Thymus (tissue), 14 donors: ENCODE measurements at places on chromosomes 11 and 22. TPM values are rescaled to one million over a fixed set of nuclear protein-coding genes. Genes with fewer than 3 reads are reported as not detected.

- no peak overlapping the region for H3K4me3 ChIP-seq
- no peak overlapping the region for H3K27ac ChIP-seq
- DNase-seq, result no peak
- H3K4me1 ChIP-seq, result no peaks in the 10 kb centered on the region
These were observed 75.6 kb downstream of the PARVB start for GRCh38 chr22:44099696-44100095.

The RIMBP3C gene
- total RNA-seq, result 1.3 TPM

DNA sequence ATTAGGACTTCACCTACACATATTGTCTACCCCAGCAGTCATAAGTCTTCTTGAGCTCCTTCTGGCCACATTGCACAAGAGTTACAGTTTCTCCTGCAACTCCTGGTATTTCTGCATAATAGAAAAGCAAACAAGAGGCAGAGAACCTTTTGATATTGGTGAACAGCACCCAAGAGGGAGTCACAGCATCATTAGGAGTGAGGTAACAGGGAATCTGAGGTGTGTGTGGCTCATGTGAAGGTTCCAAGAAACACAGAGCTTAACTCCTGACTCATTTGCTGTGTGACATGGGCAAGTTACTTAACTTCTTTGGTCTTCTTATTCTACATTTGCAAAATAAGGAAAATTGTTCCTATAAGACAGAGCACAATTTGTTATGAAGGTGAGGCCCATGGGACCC, 374.6 kb downstream of the INSC start:
- H3K27me3 ChIP-seq, result no peaks in the 10 kb centered on the region
- no peak overlapping the region for H3K4me3 ChIP-seq
- H3K27ac ChIP-seq, result no peak overlapping the region
- no peaks in the 10 kb centered on the region for H3K36me3 ChIP-seq
- no peaks in the 10 kb centered on the region for H3K4me1 ChIP-seq

DNA sequence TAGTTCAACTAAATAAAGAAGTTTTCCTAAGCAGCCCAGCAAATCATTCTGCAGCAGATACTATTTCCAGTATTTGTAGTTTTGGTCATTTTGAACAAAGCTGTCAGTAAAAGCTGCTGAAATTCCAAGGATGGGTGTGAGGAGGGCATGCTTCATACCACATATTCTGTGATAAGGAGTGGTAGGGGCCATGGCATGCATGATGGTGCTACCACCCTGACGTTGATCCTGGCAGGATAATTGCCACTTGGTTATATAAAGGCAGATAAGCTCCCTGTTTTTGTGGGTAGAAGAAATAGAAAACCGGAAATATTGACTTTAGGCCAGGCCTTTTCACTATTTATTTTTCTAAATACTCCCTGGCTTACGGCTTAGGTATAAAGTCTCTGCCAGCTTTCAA, 33.1 kb upstream of the L3MBTL2 start:
- H3K4me3 ChIP-seq, result no peak overlapping the region
- DNase-seq, result no peak
- H3K27ac ChIP-seq, result no peak overlapping the region
- H3K27me3 ChIP-seq, result no peaks in the 10 kb centered on the region

The SLC22A25 gene
- total RNA-seq, result not detected

The RAG1 gene
- total RNA-seq, result 1,091 TPM

- H3K27me3 ChIP-seq, result no peaks in the 10 kb centered on the region
- peaks cover 16% of the 10 kb centered on the region for H3K4me1 ChIP-seq
- no peak overlapping the region for H3K4me3 ChIP-seq
These were observed 2.7 kb downstream of the ACO2 start for GRCh38 chr22:41471568-41471967.

The GLB1L3 gene
- total RNA-seq, result 0.71 TPM

DNA sequence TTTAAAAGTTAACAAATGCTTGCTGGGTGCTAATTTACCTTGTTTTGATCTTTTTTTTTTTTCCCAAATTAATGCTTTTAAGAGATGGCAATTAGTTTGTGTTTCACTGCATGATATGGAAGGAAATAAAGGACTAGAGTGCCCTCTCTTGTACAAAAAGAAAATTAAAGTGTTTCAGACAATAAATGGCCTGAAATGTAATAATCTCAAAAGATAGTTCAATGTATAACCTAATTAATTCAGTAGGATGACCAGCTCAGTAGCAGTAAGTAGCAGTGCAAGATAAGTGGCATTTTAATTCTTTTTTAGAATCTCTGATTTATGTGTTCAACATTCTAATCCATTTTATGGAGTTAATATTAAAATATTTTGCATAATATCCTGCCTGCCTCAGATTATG, 39.9 kb upstream of the MYO18B start:
- H3K27me3 ChIP-seq, result no peaks in the 10 kb centered on the region
- no peak overlapping the region for H3K4me3 ChIP-seq
- H3K4me1 ChIP-seq, result peaks cover 19% of the 10 kb centered on the region
- no peak for DNase-seq

GRCh38 chr11:3058753-3059664, 1.8 kb upstream of the CARS1 start:
- H3K27ac ChIP-seq, result no peak overlapping the region
- H3K36me3 ChIP-seq, result peaks cover 4% of the 10 kb centered on the region
- H3K4me3 ChIP-seq, result no peak overlapping the region
- peaks cover 17% of the 10 kb centered on the region for H3K4me1 ChIP-seq
- H3K27me3 ChIP-seq, result peaks cover 2% of the 10 kb centered on the region

The SLC1A2 gene
- 0.38 TPM for total RNA-seq

- H3K36me3 ChIP-seq, result no peaks in the 10 kb centered on the region
- H3K27ac ChIP-seq, result no peak overlapping the region
- H3K4me1 ChIP-seq, result no peaks in the 10 kb centered on the region
- no peak overlapping the region for H3K4me3 ChIP-seq
These were observed 59.4 kb upstream of the FTH1 start for GRCh38 chr11:62026739-62027370.

DNA sequence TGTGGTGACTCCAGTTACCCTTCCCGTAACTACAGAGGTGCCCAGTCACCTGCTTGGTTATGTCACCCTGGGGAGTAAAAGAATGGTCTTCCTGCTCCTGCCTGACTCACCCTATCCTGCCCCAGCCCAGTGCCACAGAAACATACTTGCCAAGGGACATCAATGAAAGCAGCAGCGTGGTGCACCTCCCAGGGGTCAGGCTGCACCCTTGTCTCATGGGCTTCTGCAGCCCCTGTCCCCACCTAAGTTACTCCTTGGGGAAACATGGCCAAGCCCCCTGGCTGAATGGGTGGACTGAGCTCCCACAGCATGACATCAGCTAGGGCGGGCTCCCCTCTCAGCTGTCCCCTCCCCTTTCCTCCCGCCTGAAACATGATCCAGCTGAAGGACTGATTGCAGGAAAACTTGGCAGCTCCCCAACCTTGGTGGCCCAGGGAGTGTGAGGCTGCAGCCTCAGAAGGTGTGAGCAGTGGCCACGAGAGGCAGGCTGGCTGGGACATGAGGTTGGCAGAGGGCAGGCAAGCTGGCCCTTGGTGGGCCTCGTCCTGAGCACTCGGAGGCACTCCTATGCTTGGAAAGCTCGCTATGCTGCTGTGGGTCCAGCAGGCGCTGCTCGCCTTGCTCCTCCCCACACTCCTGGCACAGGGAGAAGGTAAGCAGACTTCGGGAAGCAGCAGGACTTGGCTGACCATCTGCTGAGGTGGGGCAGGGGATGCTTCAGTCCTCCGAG, at the start of gene HTR3A:
TSS of gene HTR3A (plus strand) at position 368 of the 730 bp plus-strand sequence. CDS start at position 586, 218 bp downstream.
- no peak within 1 kb of the TSS for H3K4me3 ChIP-seq
- no peak for DNase-seq
- H3K27me3 ChIP-seq, result peaks cover 13% of the 10 kb centered on the region
- no peak within 1 kb of the TSS for H3K27ac ChIP-seq
- H3K36me3 ChIP-seq, result no peaks in the 10 kb centered on the region
- no peaks in the 10 kb centered on the region for H3K4me1 ChIP-seq

GRCh38 chr11:19861171-19861570, 148.5 kb downstream of the NAV2 start:
- H3K36me3 ChIP-seq, result no peaks in the 10 kb centered on the region
- H3K27ac ChIP-seq, result no peak overlapping the region
- H3K4me1 ChIP-seq, result no peaks in the 10 kb centered on the region
- H3K27me3 ChIP-seq, result no peaks in the 10 kb centered on the region
- no peak overlapping the region for H3K4me3 ChIP-seq

DNA sequence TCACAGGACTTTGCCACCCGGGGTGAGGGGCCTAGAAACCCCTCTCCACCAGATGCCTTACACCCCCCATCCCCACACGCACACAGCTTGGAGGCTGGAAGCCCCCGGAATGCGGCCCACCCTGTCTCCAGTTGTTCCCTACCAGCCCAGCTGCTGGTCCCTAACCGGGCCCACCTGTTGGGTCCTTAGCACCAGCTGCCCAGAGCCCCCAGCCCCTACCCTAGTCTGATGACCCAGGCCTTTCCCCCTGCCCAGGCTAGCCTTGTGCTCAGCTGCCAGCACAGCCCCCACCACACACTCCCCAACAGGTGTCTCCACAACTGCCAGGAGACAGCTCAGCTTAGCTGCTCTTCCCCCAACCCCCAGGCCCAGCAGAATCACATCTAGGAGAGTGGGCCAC, 67.1 kb downstream of the CDKN1C start:
- no peak for DNase-seq
- H3K27ac ChIP-seq, result no peak overlapping the region
- peaks cover 30% of the 10 kb centered on the region for H3K4me1 ChIP-seq
- no peaks in the 10 kb centered on the region for H3K27me3 ChIP-seq

The MRGPRE gene
- total RNA-seq, result not detected

The SUSD2 gene
- total RNA-seq, result 0.33 TPM

The GAL3ST3 gene
- total RNA-seq, result 0.42 TPM

DNA sequence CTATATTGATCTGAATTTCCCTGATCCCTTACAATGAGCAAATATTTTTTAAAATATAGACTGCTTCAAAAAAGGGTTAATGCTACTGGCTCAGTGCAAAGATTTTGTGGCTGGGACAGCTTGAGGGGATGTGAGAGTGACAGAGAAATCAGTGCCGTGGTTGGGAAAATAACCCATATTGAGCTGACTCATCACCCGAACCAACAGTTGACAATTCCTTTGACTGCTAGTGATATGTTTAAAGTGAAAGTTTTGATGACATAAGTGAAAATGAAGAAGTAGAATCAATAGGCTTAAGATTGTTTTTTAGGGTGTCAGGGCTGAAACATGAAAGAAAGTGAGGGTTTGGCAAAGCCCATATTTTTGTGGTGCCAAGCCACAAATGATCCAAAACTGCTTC, 257.1 kb upstream of the TENM4 start:
- H3K27ac ChIP-seq, result no peak overlapping the region
- H3K4me1 ChIP-seq, result no peaks in the 10 kb centered on the region
- DNase-seq, result no peak
- no peaks in the 10 kb centered on the region for H3K27me3 ChIP-seq
- no peak overlapping the region for H3K4me3 ChIP-seq

DNA sequence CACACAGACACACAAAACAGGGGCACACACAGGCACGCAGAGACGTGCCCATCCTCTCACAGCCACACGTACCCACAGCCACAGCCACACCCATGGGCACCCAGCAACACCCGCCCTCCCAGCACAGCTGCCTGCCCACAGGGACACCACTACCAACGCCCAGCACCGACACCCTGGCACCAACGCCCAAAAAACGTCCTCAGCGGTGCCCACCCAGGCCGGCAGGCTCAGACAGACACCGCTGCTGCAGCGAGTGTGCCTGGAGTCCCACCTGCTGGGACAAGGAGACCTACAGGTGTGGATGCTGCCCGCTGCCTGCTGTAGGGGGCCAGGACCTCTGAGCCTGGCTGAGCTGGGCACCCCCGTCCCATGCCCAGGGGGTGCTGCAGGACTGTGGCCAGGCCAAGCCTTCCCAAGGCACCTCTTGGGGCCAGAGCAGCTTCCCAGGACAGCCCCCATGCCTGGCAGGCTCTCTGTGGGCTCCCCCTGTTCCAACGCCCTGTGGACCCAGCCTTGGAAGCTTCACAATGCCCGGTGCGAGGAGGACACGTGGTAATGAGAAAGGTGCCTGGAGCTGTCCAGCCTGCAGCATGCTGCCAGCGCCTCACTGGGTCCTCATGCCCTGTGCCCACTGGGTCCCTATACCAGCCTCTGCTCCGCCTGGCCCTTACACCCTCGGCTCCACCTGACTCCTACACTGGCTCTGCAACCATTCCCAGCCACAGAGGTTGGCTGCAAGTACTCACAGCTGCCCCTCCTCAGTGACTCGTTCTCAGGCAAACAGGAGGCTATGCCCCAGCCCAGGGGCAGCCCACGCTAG, 45.8 kb upstream of the TH start:
- peaks cover 2% of the 10 kb centered on the region for H3K27me3 ChIP-seq
- no peak overlapping the region for H3K4me3 ChIP-seq
- peaks cover 17% of the 10 kb centered on the region for H3K4me1 ChIP-seq

- H3K4me1 ChIP-seq, result no peaks in the 10 kb centered on the region
- H3K36me3 ChIP-seq, result no peaks in the 10 kb centered on the region
- H3K27me3 ChIP-seq, result no peaks in the 10 kb centered on the region
- no peak for DNase-seq
- no peak overlapping the region for H3K27ac ChIP-seq
These were observed 12.5 kb downstream of the MUC5B start for GRCh38 chr11:1235306-1235900.

The CSNK2A3 gene
- total RNA-seq, result 1.5 TPM

GRCh38 chr11:63179432-63180041, 35.5 kb upstream of the SLC22A24 start:
- no peaks in the 10 kb centered on the region for H3K27me3 ChIP-seq
- no peak for DNase-seq
- no peak overlapping the region for H3K4me3 ChIP-seq
- H3K27ac ChIP-seq, result no peak overlapping the region
- no peaks in the 10 kb centered on the region for H3K4me1 ChIP-seq

DNA sequence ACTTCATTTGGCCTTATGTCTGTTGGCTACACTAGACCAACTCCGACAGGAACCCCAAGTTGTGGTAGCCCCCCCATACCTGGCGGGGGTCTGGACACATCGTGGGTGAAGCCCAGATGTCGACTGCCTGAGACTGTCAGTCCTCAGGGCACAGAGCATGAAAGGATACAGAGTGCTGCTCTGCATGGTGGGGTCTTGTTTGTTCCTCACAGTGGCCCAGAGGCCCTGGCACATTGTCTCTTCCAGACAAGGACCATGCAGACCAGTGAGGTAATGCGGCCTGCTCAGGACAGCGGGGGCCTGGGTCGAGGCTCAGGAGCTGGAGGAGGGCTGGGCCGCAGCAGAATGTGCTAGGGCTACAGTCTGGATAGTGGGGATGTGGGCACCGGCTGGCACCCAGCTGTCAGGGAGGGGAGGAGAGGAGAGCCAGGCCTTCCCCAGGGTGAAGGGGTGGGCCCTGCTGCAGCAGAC, 14.6 kb downstream of the CAPN5 start:
- peaks cover 6% of the 10 kb centered on the region for H3K4me1 ChIP-seq
- no peak overlapping the region for H3K4me3 ChIP-seq
- no peaks in the 10 kb centered on the region for H3K36me3 ChIP-seq
- no peak overlapping the region for H3K27ac ChIP-seq
- DNase-seq, result no peak
- no peaks in the 10 kb centered on the region for H3K27me3 ChIP-seq
